ENCODE measurements at places on chromosomes 13 and 19. TPM values are rescaled to one million over a fixed set of nuclear protein-coding genes. Genes with fewer than 3 reads are reported as not detected.

DNA sequence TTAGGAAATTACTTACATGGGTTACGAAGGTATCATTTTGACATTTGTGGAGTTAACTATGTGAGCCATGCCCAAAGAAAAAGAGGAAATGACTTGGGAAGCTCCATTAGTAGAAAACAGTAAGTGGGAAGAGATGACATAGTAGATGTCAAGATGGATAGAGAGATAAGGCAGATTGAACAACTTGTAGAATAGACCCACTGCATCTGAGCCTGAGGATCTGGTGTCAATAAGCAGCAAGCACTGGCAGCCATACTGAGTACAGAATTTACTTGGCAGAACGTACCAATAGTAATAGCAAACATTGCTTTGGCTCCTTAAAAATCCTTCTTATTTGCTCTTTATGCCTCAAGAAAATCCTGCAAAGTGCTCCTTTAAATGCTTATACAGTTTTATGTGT is 203.8 kb downstream of the GPC6 start:
- no peak overlapping the region for H3K4me3 ChIP-seq
- no peaks in the 10 kb centered on the region for H3K36me3 ChIP-seq
- H3K27ac ChIP-seq = no peak overlapping the region

DNA sequence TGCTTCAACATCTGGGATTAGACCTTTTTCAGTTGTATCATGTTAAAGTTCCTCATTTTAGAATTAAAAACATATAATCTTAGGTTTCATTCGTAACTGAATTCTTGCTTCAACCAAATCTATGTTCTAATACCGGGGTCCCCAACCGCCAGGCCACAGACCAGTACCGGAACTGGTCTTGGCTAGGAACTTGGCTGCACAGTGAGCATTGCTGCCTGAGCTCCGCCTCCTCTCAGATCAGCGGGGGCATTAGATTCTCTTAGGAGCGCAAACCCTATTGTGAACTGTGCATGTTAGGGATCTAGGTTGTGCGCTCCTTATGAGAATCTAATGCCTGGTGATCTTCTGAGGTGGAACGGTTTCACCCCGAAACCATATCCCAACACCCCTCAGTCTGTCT is 19.2 kb downstream of the ITM2B start:
- H3K27ac ChIP-seq = no peak overlapping the region
- DNase-seq = no peak
- H3K4me1 ChIP-seq = peaks cover 60% of the 10 kb centered on the region
- no peak overlapping the region for H3K4me3 ChIP-seq
- peaks cover 23% of the 10 kb centered on the region for H3K36me3 ChIP-seq
- no peaks in the 10 kb centered on the region for H3K27me3 ChIP-seq

- H3K36me3 ChIP-seq = no peaks in the 10 kb centered on the region
- DNase-seq = peak; percentile 93
- H3K4me3 ChIP-seq = peak overlapping the region; percentile 35
- no peak overlapping the region for H3K27ac ChIP-seq
- peaks cover 8% of the 10 kb centered on the region for H3K4me1 ChIP-seq
- H3K27me3 ChIP-seq = no peaks in the 10 kb centered on the region
Measured at GRCh38 chr19:10478903-10479384, 24.2 kb downstream of the KEAP1 start.

DNA sequence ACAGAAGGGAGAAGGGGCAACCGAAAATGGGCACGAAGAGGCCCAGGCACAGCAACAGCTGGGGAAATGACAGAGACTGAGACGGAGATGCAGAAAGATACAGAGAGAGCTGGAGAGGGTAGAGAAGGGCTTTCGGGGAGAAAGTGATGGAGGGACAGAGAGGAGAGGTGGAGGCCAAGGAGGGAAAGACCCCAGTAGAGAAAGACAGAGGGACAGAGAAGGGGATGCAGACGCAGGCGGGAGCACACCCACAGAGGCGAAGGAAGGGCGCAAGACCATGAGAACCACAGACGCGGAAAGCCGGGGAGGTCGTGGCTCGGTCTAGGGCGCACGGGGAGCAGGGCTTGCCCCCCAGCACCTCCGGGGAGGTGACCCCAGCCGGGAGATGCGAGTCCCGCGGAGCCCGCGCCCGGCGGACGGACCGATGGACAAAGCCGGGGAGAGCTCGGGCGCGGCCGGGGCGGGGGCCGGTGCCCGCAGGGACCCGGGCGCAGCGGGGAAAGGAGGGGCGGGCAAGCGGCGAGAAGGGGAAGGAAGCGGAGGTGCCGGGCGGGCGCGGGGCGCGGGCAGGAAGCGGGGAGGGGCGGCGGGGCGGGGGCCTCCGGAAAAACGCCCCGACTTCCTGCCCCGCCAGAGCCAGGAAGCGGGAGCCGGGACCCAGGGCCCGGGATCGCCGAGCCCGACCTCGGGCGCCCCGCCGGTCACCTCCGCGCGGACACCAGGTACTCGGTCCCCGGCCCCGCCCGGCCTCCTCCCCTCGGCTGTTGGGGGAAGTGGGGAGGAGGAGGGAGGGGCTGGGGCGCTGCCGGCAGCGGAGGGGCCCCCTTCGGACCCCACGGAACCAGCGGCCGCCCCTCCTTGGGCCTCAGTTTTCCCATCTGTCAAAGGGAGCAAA is at the start of gene ARHGEF1:
Gene ARHGEF1, plus strand, starts transcription at position 617 of the 895 bp plus-strand sequence. CDS start 4,899 bp downstream, outside the sequence.
- peak within 1 kb of the TSS; percentile 97 for H3K27ac ChIP-seq
- peak within 1 kb of the TSS; percentile 95 for H3K4me3 ChIP-seq
- peaks cover 21% of the 10 kb centered on the region for H3K36me3 ChIP-seq

GRCh38 chr19:17069193-17069592 is 6.1 kb downstream of the HAUS8 start:
- H3K4me1 ChIP-seq = peaks cover 30% of the 10 kb centered on the region
- H3K27me3 ChIP-seq = no peaks in the 10 kb centered on the region
- H3K36me3 ChIP-seq = peaks cover 46% of the 10 kb centered on the region
- no peak overlapping the region for H3K4me3 ChIP-seq
- no peak for DNase-seq
- no peak overlapping the region for H3K27ac ChIP-seq

DNA sequence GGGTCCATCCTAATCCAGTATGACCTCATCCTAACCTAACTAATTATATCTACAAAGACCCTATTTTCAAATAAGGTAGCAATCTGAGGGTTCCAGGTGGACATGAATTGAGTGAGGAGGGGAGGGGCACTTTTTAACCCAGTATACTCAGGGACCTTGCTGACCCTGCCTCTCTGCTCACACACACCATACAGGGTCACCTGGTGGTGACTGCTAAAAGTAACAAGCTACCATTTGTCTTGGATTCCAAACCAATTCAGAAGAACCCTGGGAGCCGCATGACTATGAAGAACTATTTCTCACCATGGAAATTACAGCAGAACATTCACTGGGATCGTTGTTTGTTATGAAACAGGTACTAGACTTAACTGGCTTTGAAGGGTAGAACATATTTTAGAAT is 151.9 kb downstream of the LACC1 start:
- no peak for DNase-seq
- H3K4me3 ChIP-seq = no peak overlapping the region
- peaks cover 10% of the 10 kb centered on the region for H3K27me3 ChIP-seq

DNA sequence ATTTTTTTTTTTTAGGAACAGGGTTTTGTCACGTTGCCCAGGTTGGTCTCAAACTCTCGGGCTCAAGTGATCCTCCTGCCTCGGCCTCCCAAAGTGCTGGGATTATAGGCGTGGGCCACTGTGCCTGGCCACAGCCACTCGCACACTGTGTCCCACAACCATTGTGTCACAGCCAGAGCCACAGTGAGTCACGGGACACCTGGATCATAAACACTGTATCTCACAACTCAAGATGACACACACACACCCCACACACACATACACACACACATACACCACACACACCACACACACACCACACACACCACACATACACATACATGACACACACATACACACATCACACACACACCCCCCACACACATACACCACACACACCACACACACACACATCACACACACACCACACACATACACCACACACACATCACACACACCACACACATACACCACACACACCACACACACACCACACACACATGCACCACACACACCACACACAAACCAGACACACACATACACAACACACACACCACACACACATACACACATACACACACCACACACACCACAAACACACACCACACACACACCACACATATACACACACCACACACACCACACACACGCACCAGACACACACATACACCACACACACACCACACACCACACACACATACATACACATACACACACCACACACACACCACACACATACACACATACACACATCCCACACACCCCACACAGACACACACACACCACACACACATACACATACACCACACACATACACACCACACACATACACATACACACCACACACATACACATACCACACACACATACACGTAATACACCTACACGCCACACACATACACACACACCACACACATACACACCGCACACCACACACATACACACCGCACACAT is 16.2 kb downstream of the ELAVL3 start:
- DNase-seq = no peak
- H3K4me1 ChIP-seq = no peaks in the 10 kb centered on the region
- no peaks in the 10 kb centered on the region for H3K36me3 ChIP-seq
- H3K4me3 ChIP-seq = no peak overlapping the region
- H3K27ac ChIP-seq = no peak overlapping the region

DNA sequence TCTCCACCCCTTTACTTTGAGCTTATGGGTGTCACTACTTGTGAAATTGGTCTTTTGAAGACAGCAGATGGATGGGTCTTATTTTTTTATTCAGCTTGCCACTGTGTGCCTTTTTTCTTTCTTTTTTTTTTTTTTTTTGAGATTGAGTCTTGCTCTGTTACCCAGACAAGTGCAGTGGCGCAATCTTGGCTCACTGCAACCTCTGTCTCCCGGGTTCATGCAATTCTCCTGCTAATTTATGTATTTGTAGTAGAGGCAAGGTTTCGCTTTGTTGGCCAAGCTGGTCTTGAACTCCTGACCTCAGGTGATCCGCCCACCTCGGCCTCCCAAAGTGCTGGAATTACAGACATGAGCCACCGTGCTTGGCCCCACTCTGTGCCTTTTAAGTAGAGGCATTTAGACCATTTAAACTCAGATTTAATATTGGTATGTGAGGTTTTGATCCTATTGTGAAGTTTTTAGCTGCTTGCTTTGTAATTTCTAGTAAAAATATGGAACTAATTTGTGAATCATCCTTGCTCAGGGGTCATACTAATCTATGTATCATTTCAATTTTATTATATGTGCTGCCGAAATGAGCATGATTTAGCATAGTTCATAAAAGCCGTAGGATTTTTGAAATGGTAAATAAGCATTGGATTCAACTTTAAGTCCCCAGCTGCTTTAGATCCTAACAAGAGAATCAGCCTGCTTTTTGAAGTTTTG is 584.5 kb downstream of the SLITRK1 start:
- no peaks in the 10 kb centered on the region for H3K27me3 ChIP-seq
- no peaks in the 10 kb centered on the region for H3K36me3 ChIP-seq
- H3K4me1 ChIP-seq = no peaks in the 10 kb centered on the region

DNA sequence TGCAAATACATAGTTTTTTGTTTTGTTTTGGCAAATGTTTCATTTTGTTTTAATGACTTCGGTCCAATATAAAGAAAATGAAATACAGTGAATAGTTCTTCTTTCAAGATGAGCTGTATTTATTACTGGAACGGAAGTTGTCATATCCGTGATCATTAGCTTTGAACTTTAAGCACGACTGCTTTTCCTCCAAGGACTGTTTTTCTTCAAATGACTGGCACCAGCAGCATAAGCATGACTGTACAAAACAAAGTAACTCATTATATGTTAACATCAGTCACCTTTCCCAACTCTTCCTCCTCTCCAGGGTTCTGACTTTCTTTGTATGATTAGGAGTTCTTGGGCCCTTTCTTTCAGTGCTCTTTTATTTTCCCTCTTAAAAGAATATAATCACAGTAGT is 20.5 kb downstream of the EDNRB start:
- no peaks in the 10 kb centered on the region for H3K36me3 ChIP-seq
- no peaks in the 10 kb centered on the region for H3K4me1 ChIP-seq

DNA sequence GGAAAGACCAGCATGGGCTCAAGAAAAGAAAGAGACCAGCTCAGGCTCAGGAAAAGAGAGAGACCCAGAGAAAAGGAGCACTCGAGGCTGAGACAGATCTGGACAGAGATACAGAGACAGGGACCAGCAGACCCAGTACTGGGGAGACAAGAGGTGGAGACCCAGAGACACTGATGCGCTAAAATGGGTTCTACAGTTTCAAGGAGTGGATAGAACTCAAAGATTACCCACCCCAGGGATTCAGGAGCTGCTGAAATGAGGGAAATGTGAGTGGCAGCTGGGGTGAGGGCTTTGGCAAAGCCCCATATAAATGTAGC is 609 bp upstream of the ZSCAN18 start:
- H3K36me3 ChIP-seq = peaks cover 29% of the 10 kb centered on the region
- H3K4me1 ChIP-seq = peaks cover 11% of the 10 kb centered on the region
- DNase-seq = no peak
- H3K27me3 ChIP-seq = no peaks in the 10 kb centered on the region
- peak overlapping the region; percentile 92 for H3K27ac ChIP-seq
- H3K4me3 ChIP-seq = peak overlapping the region; percentile 77

- no peak overlapping the region for H3K4me3 ChIP-seq
- H3K27me3 ChIP-seq = no peaks in the 10 kb centered on the region
- H3K36me3 ChIP-seq = peaks cover 15% of the 10 kb centered on the region
Measured at GRCh38 chr13:20497006-20497775, 28.5 kb downstream of the CRYL1 start.

- H3K36me3 ChIP-seq = no peaks in the 10 kb centered on the region
- H3K4me3 ChIP-seq = no peak overlapping the region
- H3K4me1 ChIP-seq = peaks cover 7% of the 10 kb centered on the region
- H3K27ac ChIP-seq = no peak overlapping the region
Measured at GRCh38 chr13:40445557-40445990, 220.9 kb downstream of the FOXO1 start.

DNA sequence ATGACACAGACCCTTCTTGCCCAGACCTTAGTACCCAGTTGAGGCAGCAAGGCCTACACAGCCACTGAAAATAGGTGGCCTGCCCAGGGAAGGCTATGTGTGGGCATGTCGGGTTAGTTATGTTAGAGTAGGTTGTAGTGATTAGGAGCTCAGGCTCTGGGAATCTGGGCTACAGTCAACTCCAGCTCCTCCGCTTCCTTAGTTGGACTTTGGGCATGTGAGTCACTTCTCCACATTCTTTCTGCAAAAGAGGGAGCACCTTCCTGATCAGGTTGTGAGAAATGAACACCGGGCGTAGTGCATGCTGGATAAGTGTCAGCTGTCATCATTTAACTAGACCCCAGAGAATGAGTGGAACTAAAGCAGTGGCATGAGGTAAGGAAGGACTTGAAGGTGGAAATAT is 64.8 kb downstream of the ARHGAP35 start:
- H3K36me3 ChIP-seq = peaks cover 19% of the 10 kb centered on the region
- no peak overlapping the region for H3K27ac ChIP-seq
- H3K27me3 ChIP-seq = no peaks in the 10 kb centered on the region
- H3K4me3 ChIP-seq = no peak overlapping the region

- DNase-seq = no peak
- no peaks in the 10 kb centered on the region for H3K4me1 ChIP-seq
- H3K36me3 ChIP-seq = peaks cover 24% of the 10 kb centered on the region
- H3K27me3 ChIP-seq = no peaks in the 10 kb centered on the region
- H3K4me3 ChIP-seq = no peak overlapping the region
Measured at GRCh38 chr13:111314852-111315251, 5.6 kb upstream of the TEX29 start.

ITGBL1 gene
- total RNA-seq = not detected

SHANK1 gene
- total RNA-seq = not detected

ATP4B gene
- total RNA-seq = not detected

FGF21 gene
- not detected for total RNA-seq

DCT gene
- total RNA-seq = not detected

TSKS gene
- total RNA-seq = 0.63 TPM

SIGLECL1 gene
- total RNA-seq = not detected

ACP7 gene
- total RNA-seq = 0.31 TPM

NLRP4 gene
- total RNA-seq = not detected

PLVAP gene
- 0.14 TPM for total RNA-seq

ZSWIM9 gene
- 8.0 TPM for total RNA-seq

NLRP13 gene
- total RNA-seq = not detected

ATP5F1D gene
- total RNA-seq = 178 TPM

VSTM2B gene
- not detected for total RNA-seq
